Fibroblast of skin of left quadriceps (primary cell): ENCODE measurements at places on chromosomes 6 and 20.

DNA sequence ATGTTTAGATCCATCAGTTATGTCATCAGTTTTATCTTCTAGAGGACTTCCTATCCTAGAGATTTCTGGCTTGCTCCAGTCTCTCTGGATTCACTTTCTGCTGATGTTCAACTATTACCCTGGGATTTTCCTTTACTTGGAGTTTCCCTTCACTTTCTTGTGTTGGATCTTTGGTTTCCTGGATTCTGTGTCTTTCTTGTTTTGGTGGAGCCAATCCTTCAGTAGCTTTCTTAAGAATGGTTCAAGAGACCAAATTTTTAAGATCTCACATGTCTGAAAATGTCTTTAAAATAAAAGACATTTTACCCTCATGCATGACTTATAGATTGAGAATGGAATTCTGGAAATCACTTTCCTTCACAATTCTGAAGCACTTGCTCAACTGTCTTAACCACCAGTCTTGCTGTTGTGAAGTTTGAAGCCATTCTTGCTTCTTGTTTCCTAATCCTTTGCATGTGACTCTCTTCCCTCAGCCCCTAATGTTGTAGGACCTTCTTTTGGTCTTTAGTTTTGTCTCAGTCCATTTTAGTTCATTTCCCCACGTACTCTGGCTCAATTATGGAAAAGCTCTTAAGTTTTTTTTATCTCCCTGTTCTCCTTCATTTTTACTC, 87.9 kb downstream of the ARID1B start:
- DNase-seq: no peak

- no peak for DNase-seq
These were observed 8.9 kb upstream of the MLN start for GRCh38 chr6:33812669-33813068.

DNA sequence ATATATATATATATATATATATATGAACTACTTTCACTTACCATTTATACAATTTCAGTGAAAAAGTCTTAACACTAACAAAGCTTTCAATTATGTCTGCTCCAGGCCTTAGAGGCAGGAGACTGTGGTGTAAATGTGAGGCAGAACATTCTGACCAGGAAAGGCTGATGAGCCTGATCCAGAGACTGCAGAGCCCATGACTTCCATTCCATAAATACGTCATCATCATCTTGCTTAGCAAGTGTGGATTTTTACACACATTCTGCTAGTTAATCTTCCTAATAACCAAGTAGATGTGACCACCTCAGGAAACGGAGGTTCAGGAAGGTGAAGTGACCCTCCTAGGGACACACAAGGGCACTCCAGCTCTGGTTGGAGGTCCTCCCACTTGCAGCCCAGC, 14.9 kb downstream of the TRERF1 start:
- DNase-seq: no peak

- DNase-seq: no peak
These were observed 2.2 kb upstream of the E2F3 start for GRCh38 chr6:20399518-20399917.

DNA sequence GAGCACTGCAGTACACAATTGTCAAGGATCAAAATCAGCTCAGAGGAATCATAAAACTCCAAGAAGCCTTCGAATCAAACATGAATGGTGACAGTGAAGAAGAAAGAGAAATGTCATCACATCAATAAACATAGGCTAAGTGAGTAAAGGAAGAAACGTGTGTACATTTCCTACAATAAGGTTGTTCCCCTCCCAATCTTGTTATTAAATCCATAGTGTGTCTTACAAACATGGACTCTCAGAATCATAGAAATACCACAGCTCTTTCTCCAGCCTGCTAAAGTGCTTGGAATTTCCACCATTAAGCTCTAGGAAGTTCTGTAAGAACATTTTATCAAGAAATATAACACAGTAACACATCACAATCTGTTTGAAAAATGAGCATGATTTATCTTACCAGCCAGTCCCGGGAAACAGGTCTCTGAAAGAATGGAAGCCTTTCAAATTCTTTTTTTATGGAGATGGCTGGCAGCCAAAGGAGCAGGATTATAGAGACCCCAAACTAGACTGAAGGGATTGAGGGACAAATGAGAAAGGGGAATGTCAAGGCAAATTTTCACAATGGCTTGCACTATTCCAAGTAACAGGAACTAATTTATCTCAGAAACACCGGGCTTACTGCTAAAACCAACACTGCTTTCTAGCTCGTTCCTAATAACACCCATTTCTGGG, 4.5 kb upstream of the TNFAIP3 start:
- no peak for DNase-seq

DNA sequence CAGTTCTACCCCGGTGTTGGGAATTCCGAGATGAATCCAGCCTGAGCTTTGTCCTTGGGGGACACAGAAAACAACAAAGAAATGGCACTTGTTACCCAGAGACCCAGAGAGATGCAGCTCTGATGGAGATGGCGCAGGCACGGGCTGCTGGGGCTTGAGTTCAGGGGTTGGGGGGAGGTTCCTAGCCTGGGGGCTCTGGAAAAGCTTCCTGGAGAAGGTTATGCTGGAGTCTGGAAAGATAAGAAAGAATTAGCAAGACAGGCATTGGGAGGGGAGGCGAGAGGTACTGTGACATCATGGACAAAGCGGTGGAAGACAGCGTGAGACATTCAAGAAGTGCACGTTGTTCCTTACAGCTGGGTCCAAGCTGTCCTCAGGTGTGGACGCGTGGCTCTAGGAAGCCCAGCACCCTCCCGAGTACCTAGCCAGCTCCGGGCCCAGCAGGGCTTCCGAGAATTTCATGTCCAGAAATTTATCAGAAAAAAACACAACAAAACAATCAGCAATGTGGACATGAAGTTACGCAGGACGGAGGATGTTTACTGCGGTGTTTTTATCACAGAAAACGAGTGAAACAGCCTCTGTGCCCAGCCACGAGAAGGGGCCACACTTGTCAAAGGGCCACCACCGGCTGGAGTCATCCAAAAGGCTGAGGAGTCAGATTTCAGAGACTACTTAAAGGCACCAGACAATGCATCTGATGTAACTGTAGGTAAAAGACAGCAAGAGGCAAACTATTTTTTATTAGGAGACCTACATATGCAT, 39.5 kb downstream of the C20orf203 start:
- DNase-seq: no peak

GRCh38 chr6:12327391-12327790, 37.2 kb downstream of the EDN1 start:
- no peak for DNase-seq

DNA sequence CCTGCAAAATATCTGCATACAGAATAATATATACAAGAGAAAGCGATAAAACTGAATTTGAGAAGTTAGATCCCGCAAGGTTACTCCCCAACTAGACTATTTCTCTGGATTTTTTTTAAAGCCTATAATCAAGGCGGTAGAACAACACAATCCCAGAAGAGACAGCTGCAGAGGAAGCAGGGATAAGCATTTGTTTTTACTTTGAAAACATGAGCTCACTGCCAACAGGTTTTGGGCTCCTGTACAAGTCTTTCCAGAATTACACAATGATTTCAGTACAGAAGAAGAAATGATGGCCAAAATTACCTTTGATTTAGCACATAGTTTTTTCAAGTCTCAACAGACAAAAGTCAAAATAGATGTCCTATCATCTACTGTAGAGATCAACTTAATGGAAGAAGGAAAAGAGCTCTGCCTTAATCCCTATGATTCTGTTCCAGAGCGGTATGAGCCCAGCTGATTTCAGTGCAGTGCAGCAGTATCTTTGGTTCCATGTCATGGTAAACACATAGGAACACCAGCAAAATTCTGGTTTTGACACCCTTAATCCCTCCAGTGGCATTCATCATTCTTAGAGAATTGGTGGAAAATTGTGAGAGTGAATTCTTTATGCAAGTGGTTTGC, 304.3 kb downstream of the HDGFL1 start:
- peak; percentile 34 for DNase-seq

GRCh38 chr20:53941680-53942471, 128.5 kb downstream of the BCAS1 start:
- DNase-seq: no peak

DNA sequence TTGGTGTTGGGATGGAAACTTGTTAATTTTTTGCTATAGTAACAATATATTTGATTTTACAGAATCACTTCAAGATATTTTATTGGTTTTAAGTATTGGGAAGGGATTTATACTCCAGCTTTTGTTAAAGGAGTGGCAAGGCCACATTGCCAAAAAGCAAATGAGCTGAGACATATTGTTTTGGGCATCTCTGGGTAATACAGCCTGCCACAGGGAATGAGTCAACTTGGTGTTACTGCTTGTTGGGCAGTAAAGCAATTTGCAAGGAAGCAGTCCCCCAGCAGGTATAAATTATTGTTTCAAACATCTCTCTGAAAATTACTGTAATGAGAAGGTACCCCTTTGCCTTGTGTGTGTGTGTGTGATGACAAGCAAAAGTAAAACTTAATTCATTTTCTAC, 868.3 kb upstream of the FLRT3 start:
- DNase-seq: no peak

GRCh38 chr6:155408981-155409380, 46.7 kb downstream of the NOX3 start:
- DNase-seq: no peak

GRCh38 chr20:40241596-40242343, 447.3 kb downstream of the MAFB start:
- no peak for DNase-seq

GRCh38 chr6:5191222-5191621, 69.5 kb downstream of the LYRM4 start:
- no peak for DNase-seq

DNA sequence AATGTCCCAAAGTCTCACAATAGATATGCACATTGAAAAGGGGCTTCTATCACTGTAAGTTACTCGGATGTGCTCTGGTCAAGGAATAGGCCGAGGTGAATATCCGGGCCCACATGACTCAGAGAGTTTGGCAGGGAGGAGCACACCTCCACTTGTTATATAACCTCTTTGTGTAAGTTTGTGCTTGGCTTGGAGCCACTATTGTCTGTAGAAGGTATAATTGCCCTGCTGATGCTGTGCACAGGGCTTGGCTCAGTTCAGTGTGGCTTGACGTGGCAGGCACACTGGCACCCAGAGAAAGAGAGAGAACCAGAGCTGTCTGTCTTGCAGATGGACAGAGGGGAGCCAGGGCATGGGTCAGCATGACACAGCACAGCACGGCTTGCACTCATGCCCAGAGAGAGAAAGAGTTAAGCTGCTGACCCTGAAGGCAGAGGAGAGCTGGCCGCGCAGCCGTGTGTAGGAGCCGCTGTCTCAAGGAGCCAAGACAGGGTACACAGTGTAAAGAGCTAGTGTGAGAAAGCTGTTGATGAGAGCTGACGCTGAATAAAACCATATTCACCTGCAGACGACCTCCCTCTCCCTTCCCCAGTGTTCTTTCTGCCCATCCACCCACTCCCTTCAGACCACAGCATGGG, 482.5 kb downstream of the C6orf118 start:
- no peak for DNase-seq

DNA sequence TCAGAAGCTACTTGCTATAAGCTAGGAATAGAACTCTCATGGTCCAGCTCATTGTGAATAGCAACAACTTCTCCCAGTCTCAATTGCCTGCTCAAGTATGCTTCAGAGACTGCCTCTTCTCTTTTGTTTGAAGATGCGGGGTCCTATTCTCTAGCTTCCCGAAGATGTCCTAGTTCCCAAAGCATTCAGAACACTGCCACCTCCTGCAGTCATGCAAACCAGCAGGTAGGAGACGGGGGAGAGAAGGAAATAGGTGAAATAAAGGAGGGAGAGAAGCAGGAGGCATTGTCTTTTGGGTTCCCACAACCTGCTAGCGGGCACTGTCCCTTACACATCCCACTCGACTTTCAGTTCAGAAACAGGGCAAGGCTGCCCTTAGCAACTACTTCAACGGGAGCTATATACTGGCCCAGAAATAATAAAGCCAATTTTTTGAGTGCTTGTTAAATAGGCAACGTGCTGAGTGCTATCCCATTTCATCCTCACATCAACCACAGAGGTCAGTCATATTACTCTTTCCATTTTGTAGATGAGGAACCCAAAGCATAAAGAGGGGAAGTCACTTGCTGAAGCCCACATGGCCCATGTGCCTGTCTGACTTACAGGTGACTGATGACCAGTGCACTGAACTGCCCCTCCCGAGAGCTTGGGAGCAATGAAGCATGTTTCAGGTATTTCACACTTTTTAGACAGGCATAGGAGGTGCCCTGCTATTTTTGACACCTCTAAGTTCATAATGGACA, 61.9 kb upstream of the ATXN1 start:
- DNase-seq: no peak

DNA sequence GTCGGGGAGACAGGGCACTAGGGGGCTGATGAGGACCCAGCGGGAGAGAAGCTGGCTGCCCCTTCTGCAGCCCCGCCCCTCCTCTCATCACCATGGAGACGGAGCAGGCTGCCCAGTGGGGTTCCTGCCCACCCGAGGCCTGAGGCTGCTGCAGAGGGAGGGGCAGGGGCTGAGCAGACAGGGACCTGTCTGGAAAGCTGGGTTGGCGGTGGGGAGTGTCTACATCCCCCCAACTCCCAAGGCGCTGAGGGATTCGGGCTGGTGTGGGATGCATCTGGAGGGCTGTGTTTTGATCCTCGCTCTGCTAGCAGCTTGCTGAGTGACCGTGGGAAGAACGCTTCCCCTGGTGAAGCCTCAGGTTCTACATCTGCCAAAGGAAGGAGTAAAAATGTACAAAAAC, 1.2 kb upstream of the BPI start:
- DNase-seq: no peak

DNA sequence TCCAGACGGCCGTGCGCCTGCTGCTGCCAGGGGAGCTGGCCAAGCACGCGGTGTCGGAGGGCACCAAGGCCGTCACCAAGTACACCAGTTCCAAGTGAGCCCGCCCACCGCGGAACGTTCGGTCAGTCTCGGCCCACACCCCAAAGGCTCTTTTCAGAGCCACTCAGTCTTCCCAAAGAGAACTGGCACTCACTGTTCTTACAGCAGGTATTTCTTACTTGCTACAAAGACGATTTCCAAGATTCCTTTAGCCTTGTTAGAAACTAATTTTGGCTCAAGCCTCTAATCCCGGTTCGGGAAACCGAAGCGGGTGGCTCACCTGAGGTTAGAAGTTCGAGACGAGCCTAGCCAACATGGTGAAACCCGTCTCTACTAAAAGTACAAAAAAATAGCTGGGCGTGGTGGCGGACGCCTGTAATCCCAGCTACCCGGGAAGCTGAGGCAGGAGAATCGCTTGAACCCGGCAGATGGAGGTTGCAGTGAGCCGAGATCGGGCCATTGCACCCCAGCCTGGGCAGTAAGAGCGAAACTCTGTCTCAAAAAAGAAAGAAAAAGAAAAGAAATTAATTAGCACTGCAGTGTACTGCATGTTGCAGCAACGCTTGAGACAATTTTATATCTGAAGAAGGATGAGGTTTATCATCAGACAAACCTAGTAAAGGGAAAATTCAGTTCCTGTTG, 73.1 kb downstream of the OR2B2 start:
- DNase-seq: no peak

DNA sequence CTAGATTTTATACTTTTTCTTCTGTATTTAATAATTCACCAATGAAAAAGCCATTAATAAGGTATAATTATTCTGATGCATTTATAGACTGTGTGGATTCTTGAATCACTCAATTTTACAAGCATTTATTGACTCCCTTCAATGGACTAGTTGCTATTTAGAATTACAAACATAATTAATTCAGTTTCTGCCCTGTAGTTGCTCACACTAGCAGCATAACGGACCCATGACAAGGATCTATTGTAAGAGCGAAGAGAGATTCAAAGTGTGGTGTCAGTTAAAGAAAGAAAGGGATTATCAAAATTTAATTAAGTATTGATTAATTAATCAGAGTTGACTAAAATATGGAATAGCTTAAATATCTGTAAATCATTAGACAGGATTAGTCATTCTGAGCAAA, 602.6 kb upstream of the PTCHD4 start:
- DNase-seq: no peak

- no peak for DNase-seq
These were observed 339.7 kb downstream of the PRKN start for GRCh38 chr6:162387718-162388382.
